ENCODE measurements at places on chromosomes 3 and 15. TPM values are rescaled to one million over a fixed set of nuclear protein-coding genes. Genes with fewer than 3 reads are reported as not detected.

DNA sequence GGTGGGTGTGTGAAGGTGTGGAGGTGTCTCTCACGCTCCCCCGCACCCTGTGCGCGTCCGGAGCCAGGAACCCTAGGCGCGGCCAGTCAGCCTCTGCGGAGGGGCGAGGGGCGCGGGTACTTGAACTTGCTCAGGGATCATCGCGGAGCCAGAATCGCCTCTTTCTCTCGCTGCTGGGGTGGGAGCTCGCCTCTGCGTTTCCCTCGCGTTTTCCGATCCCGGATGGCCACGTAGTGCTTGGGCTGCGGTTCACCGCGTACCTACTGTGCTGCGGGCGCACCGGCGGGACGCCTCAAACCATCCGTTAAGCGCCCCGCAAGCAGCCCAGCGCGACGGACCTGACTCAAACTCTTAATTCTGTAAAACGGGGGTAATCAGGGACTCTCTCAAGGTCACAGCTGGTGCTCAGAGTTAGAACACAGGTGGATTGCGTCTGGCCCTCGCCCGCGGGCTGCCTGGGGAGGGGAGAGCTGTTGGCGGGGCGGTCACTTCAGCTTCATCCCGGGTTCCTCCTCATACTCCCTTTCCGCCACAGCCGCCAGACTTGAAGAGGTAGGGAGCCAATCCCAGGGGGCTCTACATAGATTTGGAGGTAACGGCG lies 686 bp downstream of the MYRIP start:
- DNase-seq, result no peak

GRCh38 chr3:46478341-46478740 lies 13.6 kb upstream of the LTF start:
- DNase-seq, result no peak

Gene TRIM42
- not detected for polyA plus RNA-seq

DNA sequence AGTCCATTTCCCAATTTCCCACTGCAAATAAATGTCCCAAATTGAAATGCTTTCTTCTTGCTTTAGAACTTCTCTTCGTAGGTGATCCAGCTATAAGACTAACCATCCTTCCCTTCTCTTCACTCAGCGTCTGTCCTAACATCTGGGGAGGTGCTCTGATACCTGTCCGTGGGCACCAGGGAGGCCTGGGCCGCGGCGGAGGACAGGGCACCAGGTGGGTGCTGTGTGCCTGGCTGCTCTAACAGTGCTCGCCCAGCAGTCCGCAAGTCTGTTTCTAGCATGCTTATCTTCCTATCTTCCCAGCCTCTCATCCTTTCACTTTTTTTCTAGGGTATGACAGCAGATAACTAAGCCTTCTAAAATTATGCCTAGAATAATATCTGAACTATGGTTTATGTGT lies 37.3 kb downstream of the NKIRAS1 start:
- no peak for DNase-seq

GRCh38 chr15:91271565-91272153 lies 171.6 kb downstream of the SV2B start:
- DNase-seq, result peak; percentile 69

- DNase-seq, result no peak
Observed at GRCh38 chr3:8519774-8520448, 18.3 kb downstream of the LMCD1 start.

DNA sequence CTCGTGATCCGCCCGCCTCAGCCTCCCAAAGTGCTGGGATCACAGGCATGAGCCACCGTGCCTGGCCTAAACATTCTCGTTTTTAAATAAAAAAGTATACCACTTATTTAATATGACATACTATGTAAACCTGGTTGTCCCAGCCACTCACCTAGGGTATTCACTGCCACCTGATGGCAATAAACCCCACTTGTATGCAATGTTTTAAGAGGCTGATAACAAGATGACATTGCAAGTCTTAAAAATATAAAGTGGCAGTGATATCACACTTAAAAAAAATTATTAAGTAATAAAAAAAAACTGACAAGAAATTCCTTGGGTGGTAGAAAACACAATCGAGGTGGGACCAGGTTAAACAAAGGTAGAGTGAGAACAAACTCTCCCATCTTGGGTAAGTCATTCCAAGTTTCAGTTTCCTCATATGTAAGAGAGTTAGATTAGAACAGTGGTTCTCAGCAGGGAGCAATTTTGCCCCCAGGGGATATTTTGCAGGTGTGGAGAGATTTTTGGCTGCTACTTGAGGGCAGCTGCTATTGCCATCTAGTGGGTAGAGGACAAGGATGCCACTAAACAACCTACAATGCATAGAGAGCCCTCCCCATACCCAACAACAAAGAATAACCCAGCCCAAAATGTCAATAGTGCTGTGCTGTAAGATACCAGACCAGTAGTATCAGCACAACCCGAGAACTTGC lies 14.5 kb downstream of the ARF4 start:
- DNase-seq, result no peak

Gene ZNF148
- 21.8 TPM for polyA plus RNA-seq

DNA sequence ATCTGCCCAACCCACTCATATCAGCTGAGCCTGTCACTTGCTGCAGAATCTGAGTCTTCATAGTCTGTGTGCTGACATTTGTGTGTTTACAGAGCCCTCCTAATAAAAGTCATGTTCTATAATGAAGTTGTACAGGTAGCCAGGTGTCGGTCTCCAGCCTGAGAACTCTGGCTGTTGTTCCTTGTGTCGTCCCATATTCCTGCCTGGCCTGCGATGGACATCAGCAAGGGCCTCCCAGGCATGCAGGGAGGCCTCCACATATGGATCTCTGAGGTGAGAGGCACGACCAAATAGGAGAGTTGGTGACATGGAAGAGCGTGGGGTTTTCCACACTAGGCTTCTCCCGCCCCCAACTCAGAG lies 2.9 kb downstream of the VILL start:
- DNase-seq, result no peak

Gene CFAP92
- 1.4 TPM for polyA plus RNA-seq

Gene ELP6
- 28.1 TPM for polyA plus RNA-seq

- peak; percentile 96 for DNase-seq
Observed at GRCh38 chr3:136861890-136862616, at the start of gene NCK1. NCK1 (plus strand) TSS chr3:136862208; CDS start chr3:136928002, 65,794 bp downstream.

DNA sequence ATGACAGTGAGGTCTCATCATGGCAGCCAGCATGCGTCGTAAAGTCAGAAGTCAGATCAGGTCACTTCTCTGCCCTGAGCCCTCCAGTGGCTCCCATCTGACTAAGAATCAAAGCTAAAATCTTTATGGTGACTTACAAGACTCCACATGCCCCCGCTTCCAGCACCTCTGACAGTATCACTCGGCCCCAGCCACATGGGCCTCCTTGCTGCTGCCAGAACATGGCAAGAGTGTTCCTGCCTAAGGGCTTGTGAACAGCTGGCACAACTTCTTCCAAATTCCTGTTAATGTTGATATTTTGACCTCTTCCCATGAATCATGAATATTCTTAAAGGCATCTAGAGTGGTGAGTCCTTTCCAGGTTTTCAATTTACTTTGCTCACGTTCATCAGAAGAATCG lies 20.5 kb downstream of the POLR2M start:
- DNase-seq, result no peak

DNA sequence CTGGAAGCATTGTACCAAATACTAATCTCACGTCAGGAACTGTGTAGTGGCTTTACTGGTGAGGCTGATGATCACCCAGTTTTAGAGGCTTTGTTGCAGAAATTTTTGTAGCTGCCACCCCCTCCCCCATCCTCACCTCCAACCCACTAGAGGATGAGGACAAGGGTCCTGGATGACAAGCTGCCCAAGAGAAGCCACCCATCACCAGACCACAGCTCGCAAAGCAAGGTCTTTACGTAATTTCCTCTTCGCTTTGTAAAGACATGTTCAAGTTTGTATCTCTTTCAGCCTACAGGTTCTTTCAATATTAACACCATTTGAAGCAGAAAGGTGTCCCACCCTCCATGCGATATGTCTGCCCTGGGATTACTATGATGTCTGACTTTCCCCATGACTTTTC lies 74.2 kb downstream of the LDHAL6B start:
- no peak for DNase-seq

- DNase-seq, result no peak
Observed at GRCh38 chr3:153658136-153658535, 463.1 kb upstream of the ARHGEF26 start.

Gene CEP19
- 2.3 TPM for polyA plus RNA-seq

DNA sequence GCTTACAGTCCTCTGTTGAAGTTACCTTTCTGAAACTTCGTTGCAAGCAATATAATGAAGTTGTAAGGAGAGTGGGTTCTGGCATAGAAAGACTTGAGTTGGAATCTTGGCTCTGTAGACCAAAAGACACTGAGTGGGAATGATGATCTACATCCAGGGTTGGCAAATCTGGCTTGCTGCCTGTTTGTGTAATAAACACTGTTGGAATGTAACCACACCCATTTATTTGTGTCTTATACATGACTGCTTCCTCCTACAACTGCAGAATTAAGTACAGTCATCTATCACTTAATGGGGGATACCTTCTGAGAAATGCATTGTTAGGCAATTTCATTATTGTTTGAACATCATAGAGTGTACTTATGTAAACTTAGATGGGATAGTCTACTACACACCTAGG lies 178.4 kb upstream of the SUCLG2 start:
- DNase-seq, result no peak

DNA sequence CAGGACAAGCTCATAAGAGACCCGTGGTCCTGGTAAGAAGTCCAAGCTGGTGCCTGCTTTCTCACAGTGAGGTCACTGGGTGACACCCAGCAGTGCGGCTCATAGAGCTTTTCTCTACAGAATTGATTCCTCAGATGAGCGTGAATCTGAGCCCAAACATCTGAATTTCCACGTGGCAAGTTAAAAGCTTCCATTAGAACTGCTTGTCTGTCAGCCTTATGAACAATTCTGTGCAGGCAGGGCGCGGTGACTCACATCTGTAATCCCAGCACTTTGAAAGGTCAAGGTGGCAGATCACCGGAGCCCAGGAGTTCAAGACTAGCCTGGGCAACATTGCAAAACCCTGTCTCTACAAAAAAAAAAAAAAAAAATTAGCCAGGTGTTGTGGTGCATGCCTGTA lies 113.1 kb upstream of the ABHD17C start:
- DNase-seq, result no peak

Gene HCLS1
- polyA plus RNA-seq, result 9.9 TPM

GRCh38 chr3:143329567-143330211 lies 210.1 kb downstream of the CHST2 start:
- peak; percentile 76 for DNase-seq
